ENCODE measurements at places on chromosomes 2 and 18.
A peak's percentile ranks its signal among the peaks of the same experiment; 100 is the strongest.

DNA sequence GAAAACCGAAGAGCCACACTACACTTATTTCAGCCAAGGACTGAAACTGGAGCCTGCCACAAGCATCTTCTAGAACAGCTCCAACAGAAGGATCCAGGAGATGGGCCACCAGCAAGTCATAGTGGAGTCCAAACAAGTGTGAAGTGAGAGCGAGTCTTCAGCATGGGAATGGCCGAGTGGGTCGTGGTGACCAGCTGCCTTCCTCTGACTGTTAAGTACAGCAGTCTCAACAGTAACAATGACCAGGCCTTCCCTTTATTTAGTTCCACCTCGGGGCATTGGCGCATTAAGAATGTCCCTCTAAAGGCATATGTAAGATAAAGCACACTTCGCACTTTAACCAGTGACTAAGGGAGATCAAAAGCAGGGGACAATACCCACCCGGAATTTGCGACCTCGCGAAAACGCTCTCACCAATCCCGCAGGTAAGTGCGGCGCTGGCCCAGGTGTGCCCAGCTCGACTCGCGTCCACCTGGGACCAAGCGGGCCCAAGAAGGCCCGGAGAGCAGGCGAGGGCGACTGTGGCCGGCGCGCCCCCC lies 1.1 kb downstream of the L3MBTL4 start:
- DNase-seq = peak; percentile 64

- DNase-seq = no peak
Observed at GRCh38 chr2:147715807-147716206, 129.0 kb upstream of the ACVR2A start.

DNA sequence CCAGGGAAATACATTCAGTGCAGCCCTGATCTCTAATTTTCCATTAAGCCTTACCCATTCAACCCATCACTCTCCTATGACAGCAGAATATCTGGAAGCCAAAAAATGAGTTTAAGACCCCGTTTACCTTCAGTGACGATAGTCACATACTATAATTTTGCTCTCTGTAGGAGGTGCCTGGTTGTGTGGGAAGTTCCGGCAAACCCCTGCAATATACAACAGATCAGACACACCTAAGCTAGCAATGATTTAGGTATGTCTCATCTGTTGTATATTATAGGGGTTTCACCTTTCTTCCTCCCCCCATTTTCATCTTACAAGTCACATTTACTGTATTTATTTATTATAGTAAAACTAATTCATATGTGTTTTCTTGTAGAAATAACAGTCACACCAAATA lies 101.7 kb downstream of the DOCK10 start:
- DNase-seq = no peak

DNA sequence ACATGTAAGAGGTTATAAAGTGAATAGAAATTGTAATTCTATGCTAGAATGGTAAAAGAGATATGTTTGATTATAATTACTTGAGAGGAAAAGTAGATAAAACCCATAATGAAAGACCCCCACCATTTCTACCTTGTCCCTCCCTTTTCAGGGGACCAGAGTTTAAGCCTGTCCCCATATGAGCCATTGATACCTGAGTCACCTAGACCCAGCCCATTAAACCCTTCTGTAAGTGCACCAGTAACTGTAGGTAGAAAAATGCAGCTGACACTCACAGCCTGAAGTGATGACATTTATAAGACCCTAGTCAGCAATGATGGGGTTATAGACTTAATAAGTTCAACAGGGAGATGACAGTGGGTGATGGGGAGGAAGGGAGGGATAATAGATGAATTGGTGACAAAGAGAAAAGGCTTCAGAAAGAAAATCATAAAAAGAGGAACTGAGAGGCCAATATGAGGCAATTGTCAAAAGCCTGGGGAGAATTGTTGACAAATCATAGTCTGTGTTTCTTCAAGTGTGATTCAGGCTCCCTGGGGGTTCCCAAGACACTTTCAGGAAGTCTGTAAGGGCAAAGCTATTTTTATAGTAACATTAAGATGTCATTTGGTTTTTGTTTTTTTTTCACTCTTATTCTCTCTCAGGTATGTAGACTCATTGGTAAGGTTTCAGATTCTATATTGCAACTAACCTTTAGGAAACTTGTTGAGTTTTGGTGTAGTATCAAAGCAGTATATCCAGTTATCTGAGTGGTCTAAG lies 544.2 kb downstream of the SATB2 start:
- peak; percentile 80 for DNase-seq

- no peak for DNase-seq
Observed at GRCh38 chr2:10266133-10266620, 36.5 kb upstream of the HPCAL1 start.

Data from suppressor macrophage treated with lipopolysaccharide for 1 hour (primary cell).